Testis (tissue), 5 donors: ENCODE measurements at places on chromosomes 12 and 14.
A peak's percentile ranks its signal among the peaks of the same experiment; 100 is the strongest.

GRCh38 chr12:100274291-100274690, 7.3 kb downstream of the SCYL2 start:
- DNase-seq: no peak

DNA sequence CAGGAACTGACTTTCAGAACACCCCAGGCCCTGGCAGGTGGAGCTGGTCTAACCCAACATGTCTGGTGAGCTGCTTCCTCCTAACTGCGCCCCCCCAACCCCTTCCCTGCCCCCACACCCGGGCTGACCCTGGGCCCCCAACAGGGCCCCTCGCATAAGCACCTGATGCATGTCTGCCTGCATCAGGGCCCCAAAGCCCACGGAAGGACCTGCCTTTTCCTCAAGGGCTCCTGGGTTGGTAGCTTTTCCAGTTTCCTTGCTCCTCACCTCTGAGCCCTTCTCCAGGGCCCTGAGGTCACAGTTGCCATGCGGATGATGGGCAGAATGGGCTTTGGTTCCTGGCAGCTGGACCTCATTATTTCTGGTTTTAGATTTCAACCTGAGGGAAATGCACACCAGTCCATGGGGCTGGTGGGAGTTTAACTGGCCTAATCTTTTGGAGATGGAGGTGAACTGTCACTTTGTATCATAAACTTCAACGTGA, 18.5 kb downstream of the TESC start:
- DNase-seq: no peak

DNA sequence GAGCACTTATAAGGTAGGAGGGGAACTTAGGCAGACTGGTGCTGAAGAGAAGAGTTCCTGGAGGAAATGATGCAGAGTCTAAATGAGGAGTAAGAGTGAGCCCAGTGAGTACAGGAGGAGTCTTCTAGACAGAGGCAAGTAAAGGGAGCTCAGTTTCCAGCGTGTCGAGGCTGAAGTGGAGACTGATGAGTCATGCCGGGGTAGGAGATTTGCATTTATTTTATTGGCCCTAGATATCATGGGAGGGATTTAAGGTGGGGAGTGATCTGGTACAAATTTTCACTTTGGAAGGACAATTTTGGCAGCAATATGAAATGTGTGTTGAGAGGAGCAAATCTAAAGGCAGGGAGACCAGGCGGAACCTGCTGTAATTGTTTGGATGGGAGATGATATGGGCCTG, 157.5 kb downstream of the TTC8 start:
- DNase-seq: no peak

DNA sequence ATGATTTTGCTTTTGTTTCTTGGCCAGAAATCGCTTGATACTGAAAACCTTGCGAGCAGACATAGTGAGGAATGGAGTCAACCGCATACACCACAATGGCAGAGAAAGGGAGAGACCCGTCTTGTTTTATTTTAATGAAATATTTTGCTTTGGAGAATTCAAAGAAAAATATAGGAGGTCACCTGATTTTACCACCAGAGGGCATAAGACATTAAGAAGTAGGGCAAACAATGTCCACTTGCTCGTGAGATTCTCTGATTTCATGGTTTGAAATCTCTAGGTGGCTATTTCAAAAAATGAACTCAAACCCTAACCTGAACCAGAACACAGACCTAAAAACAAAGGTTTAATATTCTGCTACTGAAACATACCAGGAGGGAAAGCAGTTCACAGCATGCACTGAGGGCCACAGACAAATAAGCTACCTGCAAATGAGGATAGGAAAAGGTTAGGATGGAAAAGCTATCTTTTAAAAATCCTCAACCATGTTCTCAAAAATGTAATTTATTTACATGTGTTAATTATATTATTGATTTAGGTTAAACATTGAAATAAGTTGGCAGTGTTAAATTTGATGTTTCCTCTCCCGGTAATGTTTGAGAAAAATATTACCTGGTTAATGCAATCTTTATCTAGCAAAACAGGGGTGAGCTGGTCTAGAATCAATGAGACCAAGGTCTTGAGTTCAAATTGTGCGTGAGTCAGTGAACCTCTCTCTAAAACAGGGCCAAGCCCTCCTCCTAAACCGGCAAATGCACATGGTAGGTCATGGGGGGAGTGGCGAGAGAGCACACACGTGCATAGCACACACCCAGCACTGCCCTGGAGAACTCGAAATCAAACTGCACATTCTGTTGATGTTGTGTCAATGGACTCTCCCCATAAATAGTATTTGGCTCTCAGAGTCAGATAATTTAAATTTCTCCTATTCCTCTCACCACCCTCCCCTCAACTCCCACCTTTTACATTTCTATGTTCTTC, 12.5 kb downstream of the IFNG-AS1 start:
- no peak for DNase-seq

DNA sequence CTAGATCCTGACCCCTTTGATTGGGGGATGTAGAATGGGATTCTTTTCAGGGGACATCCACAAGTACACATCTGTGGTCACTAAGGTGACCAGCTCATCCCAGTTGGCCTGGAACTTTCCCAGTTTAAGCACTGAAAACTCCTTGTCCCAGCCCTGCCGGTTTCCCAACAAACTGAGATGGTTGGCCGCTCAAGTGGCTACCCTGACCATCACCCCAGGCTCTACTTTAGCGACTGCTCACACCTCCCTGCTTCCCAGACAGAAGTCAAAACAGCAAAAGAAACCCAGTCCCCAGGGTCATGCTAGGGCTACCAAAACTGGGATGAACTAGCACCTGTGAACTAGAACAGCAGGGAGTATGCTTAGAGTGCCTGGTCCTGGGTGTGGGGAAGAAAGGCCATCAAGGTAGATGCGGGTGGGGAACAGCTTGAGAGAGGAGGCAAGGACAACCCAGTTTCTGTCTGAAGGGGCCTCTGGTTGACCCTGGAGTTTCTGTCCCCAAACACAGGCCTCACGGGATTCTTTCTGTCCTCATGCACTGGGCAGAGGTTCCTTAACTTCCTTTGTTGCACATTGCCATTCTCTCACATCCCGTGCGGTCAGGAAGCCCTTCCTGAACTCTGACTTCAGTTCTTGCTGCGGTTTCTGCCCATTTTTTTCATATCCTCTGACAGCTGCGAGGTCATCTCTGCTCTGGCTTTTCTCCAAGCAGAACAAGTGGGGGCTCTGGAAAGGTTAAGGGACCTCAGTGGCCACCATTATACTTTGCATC, 1.6 kb downstream of the LTB4R start:
- peak; percentile 51 for DNase-seq

- no peak for DNase-seq
Observed at GRCh38 chr12:126042286-126042685, 977.1 kb downstream of the AACS start.

DNA sequence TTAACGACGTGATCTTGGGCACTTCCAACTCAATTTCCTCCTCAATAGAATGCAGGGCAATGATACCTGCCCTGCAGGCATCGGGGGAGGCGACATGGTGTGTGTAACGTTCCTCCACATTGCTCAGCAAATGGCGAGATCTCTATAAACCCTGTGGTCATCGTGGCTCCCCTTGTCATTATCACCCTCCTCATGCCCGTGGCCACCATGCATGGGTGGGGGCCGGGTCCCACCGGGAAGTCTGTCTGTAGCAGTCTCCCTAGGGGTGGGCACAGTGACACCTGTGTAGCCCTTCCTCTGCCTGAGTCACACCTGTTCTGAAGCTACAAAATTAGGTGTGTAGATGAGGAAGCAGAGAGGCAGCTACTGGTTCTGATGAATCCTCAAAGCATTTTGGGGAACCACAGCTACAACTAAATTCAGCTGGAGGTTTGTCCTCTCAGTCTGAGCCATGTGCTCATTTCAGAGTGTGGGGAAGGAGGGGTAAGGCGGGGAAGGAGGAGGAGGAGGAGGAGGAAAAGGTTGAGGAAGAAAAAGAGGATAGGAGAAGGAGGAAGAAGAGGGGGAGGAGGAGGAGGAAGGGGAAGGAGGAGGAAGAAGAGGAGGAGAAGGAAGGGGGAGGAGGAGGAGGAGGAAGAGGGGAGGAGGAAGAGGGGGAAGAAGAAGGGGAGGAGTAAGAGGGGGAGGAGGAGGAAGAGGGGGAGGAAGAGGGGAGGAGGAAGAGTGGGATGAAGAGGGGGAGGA, 11.0 kb upstream of the CACNA2D4 start:
- DNase-seq: no peak

DNA sequence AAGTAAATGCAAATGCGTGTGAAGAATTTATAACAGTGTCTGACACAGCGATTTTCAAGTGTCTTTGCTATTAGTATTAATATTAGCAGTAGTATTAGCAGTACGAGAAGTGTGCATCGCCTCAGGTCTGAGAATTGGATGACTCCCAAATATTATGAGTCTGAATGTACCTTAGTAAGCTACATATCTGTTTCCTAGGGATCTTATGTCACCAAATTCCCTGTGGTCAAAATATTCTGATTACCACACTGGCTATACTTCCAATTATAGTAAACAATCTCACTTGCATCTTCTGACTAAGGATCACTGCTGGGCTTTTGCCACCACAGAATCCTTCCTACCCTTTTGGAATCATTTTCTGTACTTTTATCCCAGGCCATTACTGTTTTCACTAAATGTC, 396.0 kb upstream of the MIS18BP1 start:
- DNase-seq: no peak

- no peak for DNase-seq
Observed at GRCh38 chr12:112868459-112869041, 38.2 kb upstream of the OAS1 start.

DNA sequence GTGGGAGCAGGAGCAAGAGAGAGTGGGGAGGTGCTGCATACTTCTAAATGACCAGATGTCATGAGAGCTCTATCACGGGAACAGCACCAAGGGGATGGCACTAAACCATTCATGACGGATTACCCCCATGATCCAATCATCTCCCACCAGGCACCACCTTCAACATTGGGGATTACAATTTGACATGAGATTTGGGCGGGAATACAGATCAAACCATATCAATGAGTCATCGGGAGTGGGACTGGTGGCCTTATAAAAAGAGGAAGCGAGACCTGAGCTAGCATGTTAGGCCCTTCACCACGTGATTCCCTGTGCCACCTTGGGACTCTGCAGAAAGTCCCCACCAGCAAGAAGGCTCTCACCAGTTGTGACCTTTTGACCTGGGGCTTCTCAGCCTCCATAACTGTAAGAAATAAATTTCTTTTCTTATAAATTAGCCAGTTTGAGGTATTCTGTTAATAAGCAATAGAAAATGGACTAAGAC, 28.7 kb downstream of the COX8C start:
- no peak for DNase-seq

DNA sequence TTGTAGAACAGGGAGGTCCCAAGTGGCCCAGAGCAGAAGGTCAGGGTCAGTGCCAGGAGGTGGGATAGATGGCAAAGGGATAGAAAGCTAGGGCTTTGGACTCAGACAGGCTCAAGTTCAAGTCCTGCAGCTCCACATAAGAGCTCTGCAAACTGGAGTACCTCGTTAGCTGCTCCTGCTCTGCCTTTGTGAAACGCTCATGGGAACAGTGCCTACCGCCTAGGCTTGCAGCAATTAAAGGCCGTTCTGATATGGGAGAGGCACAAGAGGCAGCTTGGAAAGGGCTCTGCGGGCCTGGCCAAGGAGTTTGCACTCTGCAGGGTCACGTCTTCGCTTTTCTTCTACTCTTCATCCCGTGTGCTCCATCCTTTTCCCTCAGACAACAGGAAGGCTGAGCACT, 54.1 kb downstream of the MAP1LC3B2 start:
- DNase-seq: no peak

DNA sequence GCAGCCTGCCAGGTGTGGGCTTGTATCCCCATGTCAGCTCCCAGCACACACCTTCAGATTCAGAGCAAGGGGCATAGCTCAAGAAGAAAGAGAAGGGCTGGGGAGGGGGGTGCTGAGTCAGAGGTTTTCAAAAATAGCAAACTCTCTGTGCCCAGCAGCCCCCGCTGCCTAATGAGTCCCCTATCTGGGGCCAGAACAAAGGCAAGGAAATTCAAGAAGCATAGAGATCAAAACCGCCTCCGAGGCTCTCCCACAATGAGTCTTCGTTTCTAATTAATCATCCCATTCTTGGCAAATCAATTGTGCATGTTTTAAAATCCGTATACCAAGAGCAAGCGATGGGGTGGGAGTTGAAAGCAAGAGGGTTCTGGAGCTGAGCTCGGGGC, 19.5 kb upstream of the CMKLR1 start:
- no peak for DNase-seq

DNA sequence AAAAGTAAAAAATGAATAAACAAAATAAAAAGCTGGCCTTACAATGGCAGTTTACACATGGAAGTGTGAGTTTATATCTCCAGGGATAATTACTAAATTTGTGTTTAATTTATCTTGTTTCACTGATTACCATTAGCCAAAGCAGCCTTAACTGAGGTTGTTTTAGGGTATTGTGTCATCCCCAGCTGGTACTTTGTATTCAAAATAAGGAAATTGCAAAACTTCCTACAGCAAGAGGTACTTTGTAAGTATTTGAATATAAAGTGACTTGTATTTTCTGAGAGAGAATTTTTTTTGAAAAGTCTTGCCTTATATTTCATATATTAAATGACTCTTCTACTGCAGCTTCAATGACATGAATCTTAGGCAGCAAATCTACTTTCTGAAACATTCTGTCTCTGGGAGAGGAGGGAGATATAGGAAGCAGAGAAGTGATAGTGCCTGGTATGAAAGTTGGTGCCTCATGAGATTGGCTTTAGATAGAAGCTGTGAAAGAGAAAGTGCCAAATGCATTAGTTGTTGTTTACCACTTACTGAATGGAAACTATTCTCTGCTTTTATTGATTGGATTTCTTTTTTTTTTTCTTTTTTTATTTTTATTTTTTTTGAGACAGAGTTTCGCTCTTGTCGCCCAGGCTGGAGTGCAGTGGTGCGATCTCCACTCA, 6.7 kb downstream of the FNTB start:
- no peak for DNase-seq

- DNase-seq: no peak
Observed at GRCh38 chr12:26425587-26426260, 230.4 kb downstream of the SSPN start.

GRCh38 chr12:32714772-32715171, 35.7 kb downstream of the DNM1L start:
- no peak for DNase-seq

GRCh38 chr14:80468331-80469122, 257.2 kb upstream of the DIO2 start:
- no peak for DNase-seq

- no peak for DNase-seq
Observed at GRCh38 chr14:98803196-98803595, 468.8 kb downstream of the BCL11B start.

GRCh38 chr14:61128382-61129167, 147.5 kb downstream of the SLC38A6 start:
- no peak for DNase-seq

- no peak for DNase-seq
Observed at GRCh38 chr12:98863167-98863566, 218.1 kb downstream of the APAF1 start.
